AG04449 (cell line): ENCODE measurements at places on chromosomes 6 and 20.

DNA sequence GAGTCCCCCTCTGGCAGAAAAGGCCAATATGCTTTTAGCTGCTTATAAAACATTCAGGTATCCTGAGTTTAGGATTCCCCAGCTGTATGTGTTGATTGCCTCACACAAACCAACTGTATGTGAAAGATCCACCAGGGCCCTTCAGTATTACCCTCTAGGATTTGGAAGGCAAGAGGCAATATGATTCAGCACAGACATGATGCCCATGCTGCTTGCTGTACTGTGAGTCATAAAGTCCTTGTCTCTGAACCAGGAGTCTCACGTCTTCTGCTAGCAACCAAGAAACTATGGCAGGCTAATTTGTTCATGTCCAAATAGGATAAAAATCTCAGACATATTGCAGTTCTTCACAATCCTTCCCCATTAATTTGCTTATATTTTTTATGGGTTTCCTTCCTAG is 789.2 kb upstream of the SLC35B3 start:
- no peak for DNase-seq

DNA sequence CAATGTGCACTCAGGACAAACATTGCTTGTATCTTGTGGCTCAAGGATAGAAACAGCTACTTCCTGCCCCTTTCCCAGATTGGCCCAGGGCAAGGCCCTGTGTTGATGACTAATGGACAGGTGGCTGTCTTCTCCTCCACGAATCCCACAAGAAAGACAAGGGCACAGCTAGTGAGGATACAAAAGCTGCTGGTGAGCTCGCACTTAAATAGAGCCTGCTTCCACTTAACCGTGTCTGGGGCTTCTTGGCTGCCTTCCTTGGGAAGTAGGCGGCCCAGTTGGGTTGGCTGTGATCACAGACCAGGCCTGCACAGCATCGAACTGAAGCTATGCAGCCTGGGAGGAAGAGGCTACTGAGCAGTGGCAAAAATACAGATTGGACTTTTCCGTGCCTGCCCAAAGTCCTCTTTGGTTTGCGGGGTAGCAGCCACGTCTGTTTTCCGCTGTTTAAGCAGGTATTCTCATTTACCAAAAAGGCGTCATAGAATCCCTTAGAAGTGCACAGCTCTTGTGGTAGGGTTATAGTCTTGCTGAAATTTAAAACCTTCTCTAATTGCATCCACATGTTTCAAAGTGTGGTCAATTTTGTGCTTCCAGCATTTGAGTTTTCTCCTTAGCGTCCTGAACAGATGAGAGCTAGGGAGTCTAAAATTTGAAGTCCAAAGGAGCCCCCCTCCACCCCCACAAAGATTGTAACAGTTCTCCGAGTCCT is 23.0 kb upstream of the NAA20 start:
- no peak for DNase-seq

DNA sequence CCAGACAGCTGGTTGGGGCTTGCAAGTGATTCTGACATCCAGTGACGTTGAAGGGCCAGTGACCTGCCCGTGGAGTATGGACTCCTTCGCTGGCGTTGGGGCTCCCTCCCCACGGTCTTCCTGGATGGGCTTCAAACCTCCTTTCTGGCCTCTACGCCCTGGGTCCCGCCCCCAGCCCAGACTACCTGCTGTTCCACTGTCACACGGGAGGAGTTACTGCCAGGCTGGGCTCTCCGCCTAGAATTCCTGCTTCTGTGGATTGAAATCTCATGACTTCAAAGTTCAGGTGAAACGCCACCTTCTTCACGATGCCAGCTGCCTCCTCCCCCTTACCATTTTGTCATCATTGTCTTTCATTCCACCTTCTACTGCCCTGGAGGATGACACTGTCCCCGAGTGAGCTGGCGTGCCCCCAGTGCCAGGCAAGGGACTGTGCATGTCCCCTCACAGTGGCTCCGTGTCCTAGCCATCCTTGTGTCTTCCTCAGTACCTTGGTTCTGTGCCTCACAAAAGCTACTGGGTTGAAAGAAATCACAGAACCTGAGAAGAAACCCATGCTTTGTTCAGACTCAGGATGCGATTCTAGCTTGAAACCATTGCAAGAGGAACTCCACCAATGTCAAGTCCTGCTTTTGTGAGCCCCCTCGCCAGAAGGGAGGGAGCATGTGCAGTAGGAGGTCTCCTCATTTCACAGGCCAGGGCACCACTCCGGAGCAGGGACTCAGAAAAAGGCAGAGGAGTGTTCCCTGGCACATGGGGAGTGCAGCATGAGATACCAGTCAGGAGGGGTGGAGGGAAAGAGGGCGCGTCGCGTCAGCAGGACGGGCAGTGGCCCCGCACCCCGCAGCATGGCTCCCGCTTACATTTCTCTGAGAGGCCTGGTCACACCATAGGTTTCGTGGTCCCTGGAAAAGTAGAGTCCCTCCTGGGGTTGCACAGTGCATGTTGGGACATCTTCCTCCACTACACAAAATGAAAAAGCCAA is 11.0 kb upstream of the IRF4 start:
- DNase-seq: no peak

- DNase-seq: no peak
Measured at GRCh38 chr20:63454731-63455567, 17.5 kb downstream of the KCNQ2 start.

- DNase-seq: no peak
Measured at GRCh38 chr20:9339708-9340107, 174.7 kb upstream of the LAMP5 start.

- DNase-seq: no peak
Measured at GRCh38 chr6:57421503-57421902, 104.1 kb downstream of the PRIM2 start.

- no peak for DNase-seq
Measured at GRCh38 chr6:95431637-95432228, 145.6 kb upstream of the MANEA start.

GRCh38 chr6:155895641-155896040 is 440.0 kb upstream of the NOX3 start:
- DNase-seq: no peak

- no peak for DNase-seq
Measured at GRCh38 chr6:107894809-107895396, 63.1 kb downstream of the SEC63 start.
